ENCODE measurements at places on chromosomes 1 and 21.

DNA sequence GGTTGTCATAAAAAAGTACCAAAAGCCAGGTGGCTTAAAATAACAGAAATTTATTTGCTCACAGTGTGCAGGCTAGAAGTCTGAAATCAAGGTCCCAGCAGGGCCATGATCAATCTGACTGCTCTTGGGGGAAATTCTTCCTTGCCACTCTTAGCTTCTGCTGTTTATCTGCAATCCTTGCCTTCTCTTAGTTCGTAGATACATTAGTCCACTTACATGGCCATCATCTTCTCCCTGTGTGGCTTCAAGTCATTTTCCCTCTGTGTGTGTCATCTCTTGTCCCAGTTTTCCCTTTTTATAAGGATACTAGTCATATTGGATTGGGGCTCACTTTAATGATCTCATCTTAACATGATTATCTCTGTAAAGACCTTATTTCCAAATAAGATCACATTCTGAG is 124.0 kb upstream of the NCAM2 start:
- DNase-seq = no peak

- DNase-seq = no peak
Observed at GRCh38 chr1:193303849-193304248, 117.4 kb upstream of the B3GALT2 start.

- DNase-seq = no peak
Observed at GRCh38 chr1:2499986-2500596, 24.0 kb downstream of the PLCH2 start.

DNA sequence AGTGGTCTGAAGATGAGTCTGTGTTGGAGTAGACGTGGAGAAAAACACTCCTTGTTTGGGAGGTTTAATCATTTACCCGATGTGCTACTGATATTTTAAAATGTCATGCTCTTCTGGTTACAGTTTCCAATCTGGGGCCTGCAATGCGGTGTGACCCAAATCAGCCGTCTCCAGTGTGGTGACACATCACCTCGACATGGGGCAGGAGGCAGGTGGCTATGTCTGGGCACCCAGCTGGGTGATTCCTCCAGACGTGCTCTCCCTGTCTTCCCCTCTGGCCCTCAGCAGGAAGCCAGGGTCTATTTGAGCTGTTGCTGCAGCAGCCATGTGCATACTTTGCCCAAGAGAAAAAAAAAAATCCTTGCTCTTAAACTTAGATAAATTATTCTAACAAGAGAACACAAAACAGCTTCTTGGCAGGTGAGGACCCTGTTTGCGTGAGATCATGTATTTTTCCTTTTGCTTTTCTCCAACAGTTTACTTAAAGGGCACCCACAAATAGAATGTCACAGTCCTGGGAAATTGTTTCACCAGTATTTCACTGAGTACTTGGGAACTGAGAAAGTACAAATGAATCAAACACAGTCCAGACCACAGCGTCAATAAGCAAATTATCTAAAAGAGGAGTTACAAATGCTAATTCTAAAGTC is 38.9 kb upstream of the MAP10 start:
- no peak for DNase-seq

- DNase-seq = no peak
Observed at GRCh38 chr21:21007606-21008005, 9.4 kb downstream of the NCAM2 start.

- no peak for DNase-seq
Observed at GRCh38 chr1:229107972-229108371, 162.9 kb upstream of the RAB4A start.

DNA sequence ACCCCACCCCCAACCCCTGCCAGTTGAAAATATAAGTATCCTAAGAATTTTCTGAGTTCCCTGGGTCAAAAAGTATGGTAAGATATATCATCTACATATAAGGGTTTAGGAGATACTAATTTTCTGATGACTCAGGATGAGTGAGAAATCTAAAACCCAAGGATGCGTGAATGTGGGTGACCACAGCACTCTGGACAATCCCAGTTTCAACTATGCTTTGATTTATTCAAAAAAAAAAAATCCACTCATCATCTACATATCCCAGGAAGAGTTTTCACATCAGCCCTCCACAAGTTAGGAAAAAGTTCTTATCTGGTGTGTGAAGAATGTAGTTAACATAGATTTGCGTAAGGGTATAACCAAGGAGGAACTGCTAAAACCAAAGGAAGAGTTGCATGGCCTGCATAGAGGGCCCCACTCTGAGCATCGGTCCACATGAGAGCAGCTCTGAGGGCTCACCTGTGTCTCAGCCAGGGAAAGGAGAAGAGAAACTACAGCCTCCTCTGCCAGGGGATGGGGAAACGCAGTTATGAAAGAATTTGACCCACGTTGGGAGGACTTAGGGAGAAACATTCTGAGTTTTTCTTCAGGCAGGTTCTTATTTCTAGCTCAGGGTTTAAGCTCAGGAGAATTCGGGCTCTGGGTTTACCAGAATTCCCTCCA is 18.8 kb downstream of the LAMB3 start:
- DNase-seq = no peak

DNA sequence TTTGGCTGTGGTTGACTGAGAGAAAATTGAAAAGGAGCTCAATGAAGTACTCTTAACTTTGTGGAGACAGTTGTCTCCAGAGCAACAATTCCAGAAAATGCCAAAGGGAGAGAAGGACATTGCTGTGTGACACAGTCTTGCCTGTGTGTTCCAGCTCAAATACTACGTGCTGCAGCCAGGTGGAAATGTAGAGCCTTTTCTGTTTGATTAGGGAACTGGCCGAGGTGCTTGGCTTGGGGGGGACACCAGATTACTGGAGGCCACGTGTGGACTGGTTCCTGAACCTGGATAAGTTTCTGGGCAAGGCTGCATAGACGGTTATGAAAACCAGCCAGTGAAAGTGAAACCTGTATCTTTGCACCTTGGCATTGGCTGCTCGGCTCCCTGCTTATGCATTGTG is 217.9 kb downstream of the CTH start:
- DNase-seq = no peak

GRCh38 chr1:14679027-14679688 is 80.7 kb downstream of the KAZN start:
- DNase-seq = no peak

- DNase-seq = no peak
Observed at GRCh38 chr1:225689882-225690459, 37.0 kb upstream of the ENAH start.

DNA sequence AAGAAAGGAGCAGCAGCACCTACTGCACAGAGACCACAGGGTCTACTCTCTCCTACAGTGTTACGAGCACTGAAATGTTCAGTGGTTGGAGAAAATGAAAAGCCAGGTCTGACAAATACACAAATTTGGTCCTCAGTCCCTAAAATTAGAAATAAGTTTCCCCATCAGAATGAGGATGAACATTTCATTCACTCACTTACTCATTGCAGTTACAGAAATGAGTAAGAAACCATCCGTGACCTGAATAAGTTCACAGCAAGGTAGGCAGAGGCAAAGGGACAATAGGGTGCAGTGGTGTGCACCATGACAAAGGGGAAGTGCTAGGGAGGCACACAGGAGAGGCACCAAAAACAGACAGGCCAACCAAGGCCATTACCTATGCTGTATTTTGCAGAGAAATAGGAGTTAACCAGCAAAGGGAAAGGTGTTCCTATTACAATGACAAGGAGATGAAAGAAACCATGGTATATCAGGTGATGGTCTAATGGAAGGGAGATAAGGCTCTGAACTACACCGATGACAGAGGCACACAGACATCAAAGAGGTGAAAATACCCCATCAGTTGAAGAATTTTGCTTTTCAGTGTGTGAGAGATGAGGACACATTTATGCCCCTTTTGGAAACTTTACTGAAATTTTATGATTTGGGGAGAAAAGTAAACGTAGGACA is 29.4 kb downstream of the VAV3 start:
- no peak for DNase-seq

- DNase-seq = no peak
Observed at GRCh38 chr1:6448749-6449631, 17.0 kb downstream of the TNFRSF25 start.

DNA sequence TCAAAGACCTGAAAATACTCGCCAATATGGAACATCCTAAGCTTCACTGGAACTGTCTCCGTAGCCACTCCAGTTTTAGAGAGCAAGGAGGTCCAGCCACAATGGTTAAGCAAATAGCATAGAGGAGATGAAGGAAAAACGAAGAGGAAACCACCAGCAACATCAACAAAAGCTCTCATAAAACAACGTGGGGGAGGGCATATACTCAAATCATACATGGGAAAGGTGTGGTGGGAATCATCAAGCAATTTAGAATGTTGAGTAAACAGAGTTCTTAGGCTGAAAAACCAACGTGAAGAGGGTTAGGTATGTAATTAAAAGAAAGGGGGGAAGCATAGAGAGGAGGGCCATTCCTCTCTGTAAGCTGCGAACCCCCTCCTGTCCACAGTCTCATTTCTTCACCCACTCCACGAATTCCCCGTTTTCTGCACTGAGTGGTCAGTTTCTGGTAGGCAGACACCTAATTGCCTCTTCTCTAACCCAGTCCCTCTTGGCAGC is 1.0 kb downstream of the TMEM59 start:
- no peak for DNase-seq

DNA sequence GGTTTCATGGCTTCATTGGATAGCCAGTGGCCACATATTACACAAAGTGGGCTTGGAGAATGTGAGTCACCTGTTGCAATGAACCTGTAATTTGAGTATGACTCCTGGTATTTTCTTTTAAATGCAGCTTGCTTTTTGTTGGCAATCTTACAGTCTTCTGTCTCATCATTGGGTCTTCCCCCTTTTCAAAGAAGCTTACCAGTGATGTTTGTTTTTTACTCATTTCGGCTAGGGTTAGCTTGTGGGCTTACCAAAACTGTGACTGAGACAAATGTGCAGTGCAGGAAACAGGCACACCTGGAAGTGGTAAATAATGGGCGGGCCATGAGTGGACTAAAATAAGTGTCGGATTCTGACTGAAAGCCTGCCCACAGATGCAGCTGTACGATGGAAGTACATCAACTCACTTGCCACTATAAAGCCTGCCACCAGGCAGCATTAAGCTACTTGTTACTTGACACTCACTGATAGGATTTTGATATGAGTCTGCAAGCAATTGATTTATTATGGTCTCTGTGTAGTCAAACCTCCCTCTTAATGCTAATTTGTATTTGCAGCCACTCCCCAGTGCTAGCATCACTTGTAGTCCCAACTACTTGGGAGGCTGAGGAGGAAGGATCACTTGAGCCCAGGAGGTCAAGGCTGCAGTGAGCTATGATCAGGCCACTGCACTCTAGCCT is 4.2 kb downstream of the HHAT start:
- no peak for DNase-seq

- DNase-seq = no peak
Observed at GRCh38 chr21:14584357-14585095, 38.4 kb upstream of the SAMSN1 start.

DNA sequence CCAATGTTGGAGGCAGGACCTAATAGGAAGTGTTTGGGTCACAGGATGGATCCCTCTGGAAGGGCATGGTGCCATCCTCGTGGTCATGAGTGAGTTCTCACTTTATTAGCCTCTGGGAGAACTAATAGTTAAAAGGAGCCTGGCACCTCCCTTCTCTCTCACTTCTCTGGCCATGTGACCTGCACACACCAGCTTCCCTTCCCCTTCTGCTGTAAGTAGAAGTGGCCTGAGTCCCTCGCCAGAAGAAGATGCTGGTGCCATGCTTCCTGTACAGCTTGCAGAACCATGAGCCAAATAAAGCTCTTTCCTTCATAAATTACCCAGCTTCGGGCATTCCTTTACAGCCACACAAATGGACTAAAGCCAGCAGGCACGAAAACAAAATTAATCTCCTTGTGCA is 23.6 kb downstream of the ACOT7 start:
- no peak for DNase-seq

DNA sequence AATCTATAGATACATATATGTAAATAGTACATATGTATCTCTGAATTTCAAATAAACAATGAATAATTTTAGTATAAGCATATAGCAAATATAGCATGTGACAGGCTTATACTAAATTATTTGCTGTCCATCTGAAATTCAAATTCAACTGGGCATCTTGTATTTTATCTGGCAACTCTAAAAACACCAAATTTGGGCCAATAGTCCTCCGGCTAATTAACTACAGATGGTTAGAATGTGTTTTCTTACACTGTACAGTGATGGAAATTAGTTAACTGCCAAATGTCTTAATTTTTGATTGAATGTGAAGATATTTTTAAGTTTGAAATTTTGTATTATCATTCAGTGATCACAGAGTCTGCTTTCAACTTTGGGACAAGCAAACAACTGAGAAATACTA is 30.7 kb downstream of the KCNJ15 start:
- no peak for DNase-seq

DNA sequence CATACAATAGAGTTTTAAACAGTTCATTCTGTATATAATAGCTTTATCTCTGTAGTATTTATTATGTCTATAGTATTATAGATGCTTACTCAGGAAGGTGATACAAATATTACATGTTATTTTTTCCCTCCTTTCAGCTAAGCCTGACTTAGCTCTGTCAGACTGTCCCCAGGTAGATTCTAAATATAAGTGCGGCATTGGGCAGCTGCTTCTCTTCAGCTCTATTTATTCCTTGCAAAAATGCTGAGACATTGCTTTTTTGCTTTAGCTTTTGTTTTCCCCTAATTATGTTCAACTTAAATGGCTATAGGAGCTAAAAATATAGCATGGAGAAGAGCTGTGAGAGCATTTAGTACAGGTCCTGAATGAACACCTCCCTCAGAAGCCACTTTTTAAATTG is 203.2 kb upstream of the BEND5 start:
- no peak for DNase-seq

DNA sequence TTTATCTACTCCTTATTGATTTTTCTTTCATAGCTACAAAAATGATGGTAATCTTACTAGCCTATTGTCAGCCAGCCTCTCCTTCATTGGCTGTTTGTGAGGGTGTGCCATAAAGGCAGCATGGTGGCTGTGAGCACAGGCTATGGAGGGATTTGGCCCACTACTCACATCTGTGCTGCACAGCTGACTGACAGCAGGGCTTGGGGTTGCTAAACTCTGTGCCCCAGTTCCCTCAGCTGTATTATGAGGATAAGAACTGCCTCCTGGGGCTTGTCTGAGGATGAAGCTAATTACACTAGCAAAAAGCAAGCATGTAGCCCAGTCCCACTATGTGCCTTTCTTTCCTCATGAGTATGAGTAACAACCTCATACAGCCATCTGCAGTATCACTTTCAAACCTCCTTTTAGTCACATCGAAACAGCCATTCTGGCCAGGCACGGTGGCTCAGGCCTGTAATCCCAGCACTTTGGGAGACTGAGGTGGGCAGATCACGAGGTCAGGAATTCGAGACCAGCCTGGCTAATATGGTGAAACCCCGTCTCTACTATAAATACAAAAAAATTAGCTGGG is 66.2 kb downstream of the COQ8A start:
- DNase-seq = no peak

DNA sequence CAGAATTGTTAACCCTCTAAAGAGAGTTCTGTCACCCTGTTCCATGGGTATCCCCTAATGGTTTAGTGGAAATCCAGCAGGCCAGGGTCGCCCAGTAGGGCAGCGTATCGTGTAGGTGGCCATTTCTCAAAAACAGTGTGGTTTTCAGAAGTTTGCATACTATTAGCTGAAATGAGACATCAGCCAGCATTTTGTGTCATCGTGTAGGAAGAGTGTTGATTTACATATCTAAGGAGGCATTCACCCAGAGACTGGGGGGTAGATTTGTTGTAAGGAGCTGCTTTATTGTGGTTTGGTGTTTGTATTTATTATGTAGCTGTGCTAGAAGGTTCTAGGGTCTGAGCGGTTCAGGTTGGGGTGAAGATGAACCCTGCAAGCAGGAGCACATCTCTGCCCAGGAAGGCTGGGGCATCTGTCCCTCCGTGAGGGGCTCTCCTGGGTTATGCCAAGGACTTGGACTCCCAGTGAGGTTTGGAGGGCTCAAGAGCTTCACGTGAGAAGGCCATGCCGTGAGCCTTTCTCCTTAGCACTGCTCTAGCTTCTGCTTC is 174.4 kb downstream of the PGBD5 start:
- no peak for DNase-seq

Data from C1 segment of cervical spinal cord (tissue), 14 donors.